MV-4-11 (cell line): ENCODE measurements at places on chromosomes 5 and 9.

GRCh38 chr5:61340775-61341361 lies 8.8 kb downstream of the ZSWIM6 start:
- DNase-seq, result no peak

GRCh38 chr9:127035423-127035822 lies 87.0 kb downstream of the ANGPTL2 start:
- no peak for DNase-seq

- no peak for DNase-seq
These were observed 6.3 kb upstream of the CLPTM1L start for GRCh38 chr5:1351156-1351555.

- peak; percentile 20 for DNase-seq
These were observed 479.4 kb downstream of the DMAC1 start for GRCh38 chr9:7320139-7320538.

- DNase-seq, result peak; percentile 20
These were observed 27.7 kb downstream of the LHX6 start for GRCh38 chr9:122200960-122201595.

DNA sequence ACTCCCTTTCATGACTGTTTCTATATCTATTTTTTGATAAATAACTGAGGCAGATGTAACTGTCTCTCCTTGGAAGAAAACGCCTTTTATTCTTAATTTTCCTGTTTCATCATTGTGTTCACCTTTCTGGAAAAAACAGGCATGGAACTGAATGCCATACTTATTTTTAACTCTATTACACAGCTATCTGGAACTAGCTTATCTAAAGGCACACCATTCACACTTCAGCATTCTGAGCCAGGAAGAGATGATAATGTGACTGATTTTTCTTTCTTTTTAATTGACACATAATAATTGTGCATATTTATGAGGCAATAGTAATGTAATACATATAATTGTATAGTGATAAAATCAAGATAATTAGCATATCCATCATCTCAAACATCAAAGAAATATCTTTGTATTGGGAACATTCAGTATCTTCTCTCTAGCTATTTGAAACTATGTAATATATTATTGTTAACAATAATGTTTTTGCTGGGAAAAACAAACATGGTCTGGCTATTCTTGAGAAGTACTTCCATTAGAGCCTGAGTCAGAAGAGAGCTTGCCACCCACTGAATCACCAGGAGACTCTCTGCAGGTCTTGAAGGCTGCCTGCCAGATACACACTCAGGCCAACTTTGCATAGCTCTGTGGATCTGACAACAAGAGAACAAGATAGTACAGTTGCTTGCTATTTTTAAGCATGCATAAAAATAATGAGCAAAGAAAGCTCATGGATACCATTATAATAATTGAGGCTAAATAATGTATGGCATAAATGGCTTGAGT lies 501.0 kb upstream of the EDIL3 start:
- DNase-seq, result no peak

DNA sequence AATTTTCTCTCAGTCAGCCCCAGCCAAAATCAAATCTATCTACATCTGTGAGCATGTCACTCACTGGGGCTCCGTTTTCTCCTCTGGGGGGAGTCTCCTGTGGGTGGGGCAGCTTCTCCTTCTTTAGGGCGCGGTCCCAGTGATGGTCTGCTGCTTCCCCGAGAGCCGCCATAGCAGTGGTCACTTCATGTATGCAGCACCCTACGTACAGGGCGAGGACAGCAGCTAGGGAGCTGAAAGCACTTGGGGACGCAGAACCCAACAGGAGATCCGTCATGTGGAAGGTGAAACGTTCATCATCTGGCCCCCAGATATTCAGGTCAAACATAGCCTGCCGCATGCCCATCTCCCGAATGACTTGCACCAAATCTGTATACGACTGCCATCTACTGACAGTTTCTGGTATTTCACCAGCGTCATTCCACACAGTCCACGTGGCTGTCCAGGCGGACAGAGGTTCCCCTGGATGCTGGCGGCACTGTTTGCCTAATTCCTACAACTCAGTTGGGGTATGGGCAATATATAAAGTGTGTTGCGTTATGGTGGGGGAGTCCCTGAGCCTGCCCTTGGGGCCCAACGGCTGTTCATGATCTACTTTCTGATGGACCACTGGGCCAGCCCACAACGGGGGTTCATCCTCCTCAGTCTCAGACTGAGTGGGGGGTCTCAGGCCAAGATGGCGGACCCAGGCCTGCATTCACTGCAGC lies 795.0 kb downstream of the EFNA5 start:
- peak; percentile 29 for DNase-seq

GRCh38 chr5:56876327-56876726 lies 33.1 kb upstream of the SETD9 start:
- DNase-seq, result peak; percentile 72

GRCh38 chr9:132244582-132245455 lies 83.0 kb downstream of the NTNG2 start:
- DNase-seq, result no peak

DNA sequence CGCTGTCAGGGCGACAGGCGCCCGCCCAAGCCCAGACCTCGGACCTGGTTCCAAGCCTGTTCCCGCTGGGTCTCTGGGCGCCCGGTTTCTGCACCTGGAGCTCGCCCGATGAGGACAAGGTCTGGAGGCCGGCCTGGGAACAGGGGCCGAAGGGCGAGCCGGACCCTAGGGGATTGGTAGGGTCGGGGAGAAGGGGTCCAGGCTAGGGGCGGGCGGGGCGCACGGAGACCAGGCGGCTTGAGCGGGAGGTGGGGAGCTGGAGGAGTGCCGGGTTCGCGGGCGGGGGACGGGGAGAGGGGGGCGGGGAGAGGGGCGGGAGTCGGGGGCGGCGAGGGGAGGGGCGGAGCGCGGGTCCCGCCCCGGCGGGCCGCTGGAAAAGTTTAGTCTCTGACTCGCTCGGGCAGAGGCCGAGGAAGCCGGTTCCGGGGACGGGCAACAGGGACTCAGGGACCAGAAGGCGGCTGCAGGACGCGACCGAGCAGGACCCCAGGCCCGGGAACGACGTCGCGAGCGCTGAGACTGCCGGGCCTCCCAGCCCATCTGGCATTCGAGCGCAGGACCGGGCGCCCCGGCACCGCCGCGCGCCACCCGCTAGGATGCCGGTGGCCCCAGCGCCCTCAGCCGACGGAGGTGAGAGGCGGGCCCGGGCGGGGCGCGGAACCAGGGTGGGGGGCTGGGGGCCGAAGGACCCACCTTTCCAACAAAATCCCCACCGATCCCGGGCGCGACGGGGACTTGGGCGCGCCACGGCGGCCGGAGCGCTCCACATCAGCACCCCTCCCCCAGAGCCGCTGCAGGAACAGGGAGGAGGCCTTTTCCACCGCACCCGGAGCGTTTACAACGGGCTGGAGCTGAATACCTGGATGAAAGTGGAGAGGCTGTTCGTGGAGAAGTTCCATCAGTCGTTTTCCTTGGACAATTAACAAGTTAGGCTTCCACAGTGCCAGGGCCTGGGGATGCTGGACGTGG lies at the start of gene S1PR3:
Gene S1PR3 (plus strand): TSS at position 403 of the 969 bp plus-strand sequence. CDS start 9,733 bp downstream, outside the sequence.
- DNase-seq, result peak; percentile 24

GRCh38 chr5:89396278-89396954 lies 513.4 kb upstream of the MEF2C start:
- DNase-seq, result peak; percentile 93

DNA sequence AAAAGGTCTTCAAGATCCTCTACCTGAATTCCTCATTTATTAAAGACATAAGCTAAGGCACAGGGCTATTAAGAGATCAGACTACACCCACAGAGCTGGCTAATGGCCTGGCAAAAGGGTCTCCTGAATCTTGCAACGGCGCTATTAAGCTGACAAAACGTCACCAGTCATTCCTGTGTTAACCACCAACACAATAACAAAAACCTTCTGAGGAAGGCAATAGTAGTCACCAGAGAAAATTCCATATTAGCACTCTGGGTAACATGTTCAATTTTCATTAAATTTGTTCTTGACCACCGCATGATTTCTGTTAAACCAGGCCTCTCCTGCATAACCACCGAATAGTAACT lies 77.0 kb downstream of the GNAQ start:
- DNase-seq, result no peak

- DNase-seq, result no peak
These were observed 270.8 kb upstream of the ANKRD55 start for GRCh38 chr5:56503929-56504328.

DNA sequence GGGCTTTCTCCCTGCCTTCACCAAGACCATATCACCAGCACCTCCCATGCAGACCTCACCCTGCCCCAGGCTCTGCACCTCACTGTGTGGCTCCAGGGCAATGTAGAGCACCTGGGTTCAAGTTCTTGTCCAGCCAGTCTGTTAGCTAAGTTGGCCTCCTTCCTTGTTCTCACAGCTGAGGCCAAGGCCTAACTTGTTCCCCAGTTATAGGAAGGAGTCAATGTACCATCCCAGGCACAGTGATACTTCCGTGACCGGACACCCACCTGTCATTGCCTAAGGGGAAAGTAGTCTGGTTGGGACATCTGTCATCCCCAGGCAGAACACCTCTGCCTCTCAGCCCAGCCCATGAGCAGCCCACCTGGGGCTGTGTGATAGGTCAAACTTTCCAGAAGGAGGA lies 14.4 kb upstream of the ARAP3 start:
- DNase-seq, result no peak

- no peak for DNase-seq
These were observed 359.7 kb downstream of the TRIM32 start for GRCh38 chr9:117046666-117047327.

DNA sequence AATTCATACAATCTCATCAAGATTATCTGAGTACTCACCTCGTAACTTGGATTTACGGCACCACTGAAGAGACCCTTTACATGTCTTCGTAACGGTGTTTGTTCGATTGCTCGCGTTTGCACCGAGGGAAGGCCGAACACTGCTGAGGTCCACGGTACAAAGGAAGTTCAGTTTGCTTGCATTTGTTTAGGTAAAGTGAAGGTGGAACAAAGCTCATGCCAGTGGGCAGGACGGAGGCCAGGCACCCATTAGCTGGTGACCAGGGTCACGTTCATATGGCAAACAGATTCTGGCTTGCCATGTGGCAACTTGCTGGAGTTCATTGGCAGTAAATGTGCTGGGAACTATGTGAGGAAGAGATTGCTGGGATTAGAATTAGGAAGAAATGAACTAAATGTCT lies 164.8 kb downstream of the MACROH2A1 start:
- no peak for DNase-seq

- peak; percentile 2 for DNase-seq
These were observed 2375.8 kb downstream of the MAT2B start for GRCh38 chr5:165881259-165881658.

DNA sequence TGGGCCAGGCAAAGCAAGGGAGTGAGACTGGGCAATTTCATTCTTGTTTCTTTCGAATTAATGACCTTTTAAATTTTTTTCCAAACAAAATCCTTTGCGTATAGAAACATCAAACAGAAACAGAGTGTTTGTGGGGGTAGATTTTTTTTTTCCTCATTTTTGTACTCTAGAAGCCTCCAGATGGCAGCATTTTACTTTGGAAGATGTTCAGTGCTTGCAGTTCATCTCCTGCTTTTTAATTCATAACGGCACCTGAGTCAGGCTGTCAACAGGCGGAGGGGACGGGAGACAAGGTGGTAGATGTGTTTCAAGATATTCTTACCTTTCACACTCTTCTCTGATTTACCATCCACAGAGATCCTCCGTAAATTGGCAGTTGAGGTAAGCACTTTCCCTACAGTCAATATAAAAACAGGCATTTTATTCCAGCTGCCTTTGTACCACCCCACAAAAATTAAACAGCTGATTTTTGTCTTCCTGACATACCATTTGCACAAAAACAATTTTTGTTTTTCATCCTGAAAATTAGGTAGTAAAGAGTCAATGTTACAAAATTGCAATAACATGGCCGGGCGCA lies 99.5 kb upstream of the FBXL17 start:
- DNase-seq, result no peak

DNA sequence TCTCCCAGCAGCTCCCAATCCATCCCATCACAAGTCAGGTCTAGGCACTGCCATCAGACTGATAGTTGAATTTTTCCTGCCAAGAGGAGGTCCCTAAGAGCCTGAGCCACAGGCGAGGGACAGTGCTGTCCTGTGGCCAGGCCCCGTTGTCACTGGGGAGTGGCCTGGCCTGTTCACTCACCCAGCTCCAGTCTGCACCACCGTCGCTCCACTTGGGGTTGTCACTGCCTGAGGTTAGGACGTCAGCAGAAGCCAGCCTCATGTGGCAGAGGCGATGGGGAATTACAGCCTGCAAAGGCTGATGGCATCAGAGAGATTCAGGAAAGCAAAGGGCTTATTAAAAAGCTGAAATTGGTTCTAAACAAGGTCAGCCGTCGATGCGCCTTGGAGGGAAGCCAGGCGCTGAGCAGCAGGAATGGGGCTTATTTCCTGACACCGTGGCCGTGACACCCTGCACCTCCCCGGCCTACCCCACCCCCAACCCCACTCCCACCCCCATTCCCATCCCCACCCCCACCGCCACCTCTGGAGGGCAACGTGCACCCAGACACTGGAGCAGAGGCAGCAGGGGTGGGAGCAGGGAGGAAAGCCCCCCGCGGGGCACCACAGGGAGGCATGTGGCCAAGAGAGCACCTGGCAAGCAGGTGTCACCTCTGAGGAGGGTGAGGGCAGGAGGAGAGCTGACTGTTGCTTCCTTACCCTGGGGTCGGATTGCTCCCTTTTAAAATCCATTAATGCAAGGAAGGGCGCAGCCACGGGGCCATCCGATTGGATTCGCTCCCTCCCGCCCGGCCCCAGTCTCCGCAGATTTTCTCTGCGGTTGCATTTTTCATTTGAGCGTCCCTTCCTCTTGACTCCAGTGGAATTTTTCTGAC lies 3.1 kb upstream of the DBH start:
- DNase-seq, result no peak

- no peak for DNase-seq
These were observed 7.9 kb upstream of the MED10 start for GRCh38 chr5:6386271-6386670.

GRCh38 chr5:32387211-32387610 lies 57.3 kb downstream of the ZFR start:
- DNase-seq, result peak; percentile 19

- no peak for DNase-seq
These were observed 31.0 kb downstream of the GLDC start for GRCh38 chr9:6614489-6614888.

DNA sequence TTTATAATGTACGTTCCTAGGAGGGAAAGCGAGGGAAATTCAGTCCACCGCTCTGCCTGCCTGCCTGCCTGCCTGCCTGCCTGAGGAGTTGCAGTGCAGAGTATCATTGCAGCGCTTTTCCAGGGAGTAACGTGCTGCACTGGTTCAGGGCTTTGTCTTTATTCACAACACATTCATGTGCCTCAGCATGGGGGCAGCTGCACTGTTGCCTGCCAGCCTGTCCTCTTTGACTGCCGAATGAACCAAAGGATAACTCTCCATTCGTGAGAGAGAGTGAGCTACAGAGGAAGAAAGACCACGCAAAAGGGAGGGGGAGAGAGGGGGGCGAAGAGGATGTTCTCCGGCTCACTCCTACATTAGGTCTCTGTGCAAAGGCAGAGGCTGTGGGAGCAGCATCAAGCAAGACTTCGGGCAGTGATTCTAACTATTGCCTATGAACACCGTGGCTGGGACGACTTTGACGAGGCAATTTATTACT lies 791.2 kb downstream of the MAT2B start:
- no peak for DNase-seq
